ENCODE measurements at places on chromosomes 7 and 10.
A peak's percentile ranks its signal among the peaks of the same experiment; 100 is the strongest.

- peak; percentile 85 for DNase-seq
These were observed 2.1 kb downstream of the ADIRF start for GRCh38 chr10:86970162-86970981.

- no peak for DNase-seq
These were observed 32.4 kb upstream of the INPP5F start for GRCh38 chr10:119693262-119693957.

DNA sequence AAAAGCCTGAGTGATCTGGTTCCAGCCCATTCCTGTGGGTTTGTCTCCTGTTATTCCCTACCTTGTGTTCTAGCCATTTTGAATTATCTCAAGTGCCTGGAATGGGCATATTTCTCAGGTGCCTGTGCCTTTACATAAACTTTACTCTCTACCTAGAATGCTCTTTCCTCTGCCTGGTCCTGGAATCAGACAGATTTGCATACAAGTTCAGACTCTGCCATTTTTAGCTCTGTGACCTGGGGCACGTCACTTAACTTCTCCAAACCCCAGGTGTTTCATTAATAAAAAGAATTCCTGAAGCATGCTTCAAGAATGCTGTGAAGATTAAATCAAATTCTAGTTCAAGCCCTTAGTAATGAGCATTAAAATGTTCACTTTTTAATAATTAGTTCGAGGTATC is 7.8 kb downstream of the DCLRE1A start:
- DNase-seq: no peak

DNA sequence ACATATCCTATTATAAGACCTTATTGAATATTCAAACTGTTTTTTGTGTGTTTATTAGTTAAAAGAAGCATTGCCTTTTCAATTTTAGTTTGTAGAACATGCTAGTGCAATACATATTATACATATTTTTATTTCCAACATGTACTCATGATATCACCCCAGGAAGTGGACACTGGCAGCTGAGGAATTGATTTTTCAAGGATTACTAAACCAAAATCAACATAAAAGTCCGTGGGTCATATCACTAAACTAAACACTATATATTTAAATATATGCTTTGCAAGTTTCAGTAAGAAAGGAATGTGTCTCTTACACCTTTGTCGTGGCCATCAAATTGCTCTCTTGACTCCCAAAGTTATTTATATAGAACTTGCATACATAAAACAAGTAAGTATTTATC is 185.2 kb downstream of the AGMO start:
- no peak for DNase-seq

DNA sequence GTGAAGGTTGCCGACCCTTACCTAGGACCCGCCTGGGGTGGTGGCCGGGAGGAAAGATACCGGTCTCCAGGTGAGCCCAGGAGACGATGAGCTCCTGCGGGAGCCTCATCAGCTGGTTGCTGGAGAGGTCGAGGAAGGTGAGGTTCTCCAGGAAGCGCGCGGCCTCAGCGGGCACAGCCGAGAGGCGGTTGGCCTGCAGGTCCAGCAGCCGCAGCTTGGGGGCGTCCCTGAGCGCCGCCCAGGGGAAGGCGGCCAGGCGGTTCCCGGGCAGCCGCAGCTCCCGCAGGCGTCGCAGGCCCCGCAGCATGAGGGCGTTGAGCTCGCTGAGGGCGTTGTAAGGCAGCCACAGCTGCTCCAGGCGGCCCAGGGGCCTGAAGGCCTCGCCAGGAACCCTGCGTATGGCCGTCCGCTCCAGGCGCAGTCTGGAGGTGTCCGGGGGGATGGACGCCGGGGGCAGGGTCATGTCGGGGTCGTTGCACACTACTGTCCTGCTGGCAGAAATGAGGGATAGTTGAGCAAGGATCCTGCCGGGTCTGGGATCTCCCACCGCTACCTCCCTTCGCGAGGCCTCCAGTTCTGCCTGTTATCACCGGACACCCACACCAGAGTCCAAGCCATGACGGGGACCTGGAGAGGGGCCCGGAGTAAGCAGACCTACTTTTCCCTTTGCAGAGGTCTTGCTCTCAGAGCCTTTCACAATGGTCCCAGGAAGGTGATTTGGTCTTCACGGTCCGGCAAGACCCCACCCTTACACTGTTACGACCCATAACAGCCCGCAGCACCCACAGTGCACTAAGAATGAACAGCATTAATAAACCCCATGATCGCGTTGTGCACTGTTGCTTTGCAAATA is 3.9 kb downstream of the LRIT1 start:
- DNase-seq: no peak

DNA sequence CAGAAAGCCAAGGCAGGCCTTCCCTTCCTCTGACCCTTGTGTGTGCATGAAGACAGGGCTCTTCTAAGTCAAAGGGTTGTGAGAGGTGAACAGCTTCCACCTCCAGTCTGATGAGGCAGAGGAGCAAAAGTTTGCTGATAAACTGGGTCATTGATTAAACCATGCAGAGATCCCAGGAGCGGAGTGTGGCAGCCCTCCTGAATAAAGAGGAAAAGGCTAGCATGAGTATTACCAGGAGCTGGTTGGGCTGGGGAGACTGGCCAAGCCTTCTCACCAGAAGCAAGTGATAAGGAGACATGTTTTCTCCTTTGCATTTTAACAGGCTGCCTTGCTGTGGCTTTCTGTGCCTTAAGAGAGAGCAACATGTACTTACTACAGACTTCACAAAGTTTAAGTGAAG is 10.2 kb downstream of the LMOD2 start:
- DNase-seq: no peak

DNA sequence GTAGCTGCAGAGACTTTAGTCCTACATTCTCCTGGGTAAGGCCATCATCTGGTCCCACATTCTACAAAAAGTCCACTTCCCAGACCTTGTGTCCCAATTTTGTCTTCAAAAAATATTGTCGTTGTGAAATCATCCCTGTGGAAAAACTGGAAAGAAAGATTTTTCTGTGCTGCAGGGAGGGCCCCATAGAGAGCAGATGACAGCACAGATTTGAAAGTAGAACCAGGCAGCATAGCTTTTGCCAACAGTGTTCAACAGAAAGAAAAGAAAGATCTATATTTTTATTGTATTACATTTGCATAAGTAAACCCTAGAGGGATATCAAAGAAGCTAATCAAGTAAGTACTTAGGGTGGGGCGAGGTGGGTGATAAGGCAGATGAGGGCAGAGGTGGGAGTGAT is 48.3 kb upstream of the C1GALT1 start:
- no peak for DNase-seq

GRCh38 chr7:43926798-43927123 is 525 bp downstream of the UBE2D4 start:
- no peak for DNase-seq

DNA sequence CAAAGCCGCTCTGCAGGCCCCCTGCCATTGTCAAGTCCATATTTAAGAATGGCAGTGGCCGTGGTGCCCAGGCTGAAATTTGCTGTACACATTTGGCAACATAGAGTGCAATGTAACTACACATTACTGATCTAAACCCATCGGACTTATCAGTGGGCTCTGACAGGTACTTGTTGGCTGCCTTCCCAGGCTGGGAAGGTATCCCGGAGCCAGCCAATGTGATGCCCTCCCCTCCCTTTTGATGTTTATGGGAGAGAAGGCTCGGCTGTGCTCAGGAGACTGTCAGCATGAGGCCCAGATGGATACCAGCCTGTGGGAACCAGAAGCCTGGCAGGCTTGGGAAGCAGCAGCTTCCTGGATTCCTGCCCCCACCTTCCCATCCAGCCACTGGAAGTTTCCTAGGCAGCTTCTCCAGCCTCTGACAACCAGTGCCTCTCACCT is 146.1 kb upstream of the TCF7L2 start:
- DNase-seq: no peak

DNA sequence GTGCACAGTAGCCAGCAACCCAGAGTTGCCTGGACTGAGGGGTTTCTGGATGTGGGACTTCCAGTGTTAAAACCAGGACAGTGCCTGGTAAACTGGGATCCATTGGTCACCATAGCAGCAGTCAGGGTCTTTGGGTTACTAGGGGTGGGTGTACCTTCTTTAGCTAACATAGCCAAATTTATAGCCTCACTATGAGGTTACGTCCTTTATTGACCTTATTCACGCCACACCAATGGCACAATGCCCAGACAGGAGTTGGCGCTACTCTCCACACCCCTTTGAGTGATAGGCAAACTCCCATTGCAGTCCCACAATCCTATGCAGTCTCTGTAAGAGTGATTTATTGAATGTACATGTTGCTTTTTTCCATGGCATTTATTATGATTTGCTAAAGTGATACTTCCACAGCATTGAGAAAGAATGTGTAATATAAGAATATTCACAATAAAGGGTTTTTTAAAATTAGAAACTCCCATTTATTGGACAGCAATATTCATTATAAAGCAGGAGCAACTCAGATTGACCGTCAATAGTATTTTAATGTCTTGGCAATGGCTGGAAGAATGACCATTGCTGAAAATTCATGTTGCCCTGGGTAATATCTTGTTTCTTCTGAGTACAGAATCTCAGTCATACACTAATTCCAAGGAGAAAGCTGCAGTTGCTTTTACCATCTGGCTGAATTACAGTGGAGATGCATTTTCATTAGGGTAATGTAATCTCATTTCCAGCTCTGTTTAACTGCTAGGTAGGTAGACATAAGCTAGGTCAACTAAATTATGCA is 26.1 kb downstream of the IFIT5 start:
- DNase-seq: peak; percentile 82

DNA sequence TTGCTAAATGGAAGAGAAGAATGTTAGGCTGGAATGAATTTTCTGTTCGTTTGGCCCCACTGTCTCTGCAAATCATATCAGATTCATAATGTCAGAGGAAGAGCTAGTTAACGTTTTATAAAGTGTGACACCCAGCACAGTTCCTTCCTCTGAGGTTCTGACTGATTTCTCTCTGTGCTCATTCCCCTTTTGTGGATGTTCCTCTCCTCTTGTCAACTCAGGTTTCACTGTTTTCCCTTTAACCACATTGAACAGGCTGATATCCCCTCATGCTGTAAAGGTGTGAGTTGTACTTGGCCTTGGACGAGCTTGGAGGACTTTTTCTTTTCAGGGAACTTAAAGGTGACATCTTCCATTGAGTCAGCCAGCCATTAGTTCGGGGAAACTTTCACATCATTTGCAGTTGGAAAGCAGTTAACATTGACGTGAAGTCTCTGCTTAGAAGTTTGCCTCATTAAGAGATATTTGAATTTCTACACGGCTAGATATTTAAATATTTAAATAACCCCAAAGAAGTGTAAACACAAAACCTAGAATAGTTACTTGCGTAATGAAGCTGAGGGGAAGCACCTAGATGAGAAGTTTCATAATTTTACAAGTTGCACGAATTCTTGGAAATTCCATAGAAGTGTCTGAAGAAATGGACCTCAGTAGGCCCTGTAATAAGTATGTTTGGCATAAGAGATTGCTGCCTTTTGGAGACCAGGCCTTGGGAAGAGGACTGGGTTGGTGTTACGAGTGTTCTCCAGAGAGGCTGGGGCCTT is 101.5 kb upstream of the EGR2 start:
- no peak for DNase-seq

DNA sequence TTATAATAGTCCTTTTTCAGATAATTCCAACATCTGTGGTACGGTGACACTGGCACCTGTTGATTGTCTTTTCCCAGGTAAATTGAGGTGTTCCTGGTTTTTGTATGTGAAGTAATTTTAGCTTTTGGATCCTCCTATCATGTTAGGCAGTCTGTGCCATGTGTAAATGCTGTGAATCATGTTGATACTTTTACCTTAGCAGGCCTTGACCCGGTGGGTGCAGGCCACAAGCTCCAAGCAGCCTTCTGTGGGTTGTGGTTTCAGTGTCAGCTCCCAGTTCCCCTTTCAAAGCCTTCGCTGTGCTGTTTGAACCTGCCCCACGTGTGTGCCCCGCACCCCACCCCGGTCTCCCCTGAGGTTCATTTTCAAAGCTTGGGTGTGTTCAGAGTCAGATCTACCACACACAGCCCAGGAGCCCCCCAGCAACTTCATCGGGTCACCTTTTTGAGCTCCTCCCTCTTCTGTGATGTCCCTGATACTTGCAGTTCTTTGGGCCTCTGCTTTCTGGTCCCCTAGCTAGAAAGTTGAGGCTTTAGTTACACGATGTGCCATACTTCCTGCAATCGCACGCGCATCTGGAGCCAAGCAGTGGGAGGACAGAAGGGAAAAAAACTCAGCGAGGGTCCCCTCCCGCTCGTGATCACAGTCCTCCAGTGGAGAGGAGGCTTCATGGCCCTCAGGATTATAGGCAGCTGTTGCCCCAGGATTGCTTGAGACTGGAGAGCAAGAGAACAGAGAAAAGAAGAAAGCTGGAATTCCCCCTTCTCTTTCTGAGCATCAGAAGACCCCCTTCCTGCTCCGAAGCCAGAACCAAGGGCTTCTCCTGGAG is 8.7 kb upstream of the BHLHA15 start:
- no peak for DNase-seq

- DNase-seq: no peak
These were observed 78.4 kb upstream of the NANOS1 start for GRCh38 chr10:118950997-118951637.

GRCh38 chr7:138097064-138097741 is 20.9 kb downstream of the AKR1D1 start:
- DNase-seq: no peak

DNA sequence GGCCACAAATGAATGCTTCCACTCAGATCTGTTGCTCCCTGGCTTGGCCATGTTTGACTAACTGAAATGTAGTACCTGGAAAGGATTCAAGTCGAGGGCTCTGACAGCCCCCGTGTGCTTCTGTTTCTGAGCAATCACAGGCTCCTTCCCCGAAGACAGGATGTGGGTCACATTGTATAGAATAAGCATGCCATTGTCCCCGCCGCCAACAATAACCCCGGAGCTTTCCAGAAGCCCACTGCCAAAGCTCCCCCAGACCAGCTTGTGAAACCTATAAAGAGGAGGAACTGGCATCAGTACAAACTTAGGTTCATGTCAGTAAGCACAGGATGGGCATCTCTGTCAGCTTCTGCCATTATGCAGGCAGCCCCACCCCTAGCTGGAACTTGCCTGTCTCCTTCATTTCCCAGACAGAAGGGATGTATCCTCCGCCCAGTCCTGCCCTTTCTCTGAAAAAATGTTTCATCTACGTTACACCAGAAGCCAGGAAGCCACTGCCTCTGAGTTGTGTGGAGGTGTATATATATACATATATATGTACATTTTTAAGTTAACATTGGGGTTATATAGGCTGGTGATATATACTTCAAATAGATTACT is 10.3 kb downstream of the SEC31B start:
- DNase-seq: no peak

DNA sequence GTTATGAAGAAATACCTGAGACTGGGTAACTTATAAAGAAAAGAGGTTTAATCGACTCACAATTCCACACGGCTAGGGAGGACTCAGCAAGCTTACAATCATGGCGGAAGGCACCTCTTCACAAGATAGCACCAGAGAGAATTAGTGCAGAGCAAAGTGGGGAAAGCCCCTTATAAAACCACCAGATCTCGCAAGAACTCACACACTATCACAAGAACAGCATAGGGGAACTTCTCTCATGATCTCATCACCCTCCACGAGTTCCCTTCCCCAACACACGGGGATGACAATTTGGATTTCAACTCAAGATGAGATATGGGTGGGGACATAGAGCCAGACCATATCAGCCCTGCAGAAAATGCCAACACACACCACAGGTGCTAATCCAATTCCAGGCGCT is 218.7 kb downstream of the PARD3 start:
- DNase-seq: no peak

Measured in cardiac septum (tissue), 1 donor.